Effector memory CD8-positive, alpha-beta T cell (primary cell): ENCODE measurements at places on chromosomes 3 and 15.

- H3K27me3 ChIP-seq: peaks cover 48% of the 10 kb centered on the region
- DNase-seq: no peak
- no peaks in the 10 kb centered on the region for H3K36me3 ChIP-seq
- no peaks in the 10 kb centered on the region for H3K4me1 ChIP-seq
- no peak overlapping the region for H3K27ac ChIP-seq
Measured at GRCh38 chr15:83323296-83323711, 38.8 kb upstream of the BNC1 start.

- peaks cover 9% of the 10 kb centered on the region for H3K27me3 ChIP-seq
- H3K27ac ChIP-seq: peak overlapping the region; percentile 58
- no peak for DNase-seq
- peaks cover 10% of the 10 kb centered on the region for H3K4me1 ChIP-seq
- no peak overlapping the region for H3K4me3 ChIP-seq
- H3K36me3 ChIP-seq: peaks cover 40% of the 10 kb centered on the region
Measured at GRCh38 chr3:9701006-9701405, 2.6 kb upstream of the CPNE9 start.

DNA sequence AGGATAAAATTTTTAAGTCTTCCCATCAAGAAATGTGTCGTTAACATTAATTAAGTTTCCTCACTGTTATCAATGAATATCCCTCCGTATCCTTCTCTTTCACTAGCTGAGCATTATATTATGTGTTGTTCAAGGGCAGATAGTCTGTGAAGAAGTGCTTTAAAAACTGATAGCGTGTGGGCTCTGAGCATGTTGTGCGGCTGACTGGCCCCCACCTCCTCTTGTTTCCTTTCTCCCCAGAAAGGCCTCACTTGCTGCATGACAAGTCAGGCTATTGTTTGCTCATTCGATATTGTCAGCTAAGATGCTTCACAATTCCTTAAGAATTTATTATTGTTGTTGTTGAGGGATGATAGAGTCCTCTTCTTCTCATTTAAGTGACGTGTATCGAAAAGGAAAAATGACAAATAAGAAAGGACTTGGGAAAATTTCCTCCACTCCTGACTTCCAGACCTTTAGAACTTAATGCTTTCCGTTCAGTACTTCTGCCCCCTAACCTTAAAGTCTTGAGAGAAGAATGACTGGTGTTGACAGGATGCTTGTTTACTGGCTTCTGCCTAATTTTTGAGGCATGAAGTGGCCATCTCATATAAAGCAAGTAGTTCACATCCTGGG lies 298.3 kb downstream of the LPP start:
- no peak overlapping the region for H3K27ac ChIP-seq
- H3K4me3 ChIP-seq: no peak overlapping the region
- H3K36me3 ChIP-seq: peaks cover 8% of the 10 kb centered on the region
- no peaks in the 10 kb centered on the region for H3K27me3 ChIP-seq
- peaks cover 12% of the 10 kb centered on the region for H3K4me1 ChIP-seq

DNA sequence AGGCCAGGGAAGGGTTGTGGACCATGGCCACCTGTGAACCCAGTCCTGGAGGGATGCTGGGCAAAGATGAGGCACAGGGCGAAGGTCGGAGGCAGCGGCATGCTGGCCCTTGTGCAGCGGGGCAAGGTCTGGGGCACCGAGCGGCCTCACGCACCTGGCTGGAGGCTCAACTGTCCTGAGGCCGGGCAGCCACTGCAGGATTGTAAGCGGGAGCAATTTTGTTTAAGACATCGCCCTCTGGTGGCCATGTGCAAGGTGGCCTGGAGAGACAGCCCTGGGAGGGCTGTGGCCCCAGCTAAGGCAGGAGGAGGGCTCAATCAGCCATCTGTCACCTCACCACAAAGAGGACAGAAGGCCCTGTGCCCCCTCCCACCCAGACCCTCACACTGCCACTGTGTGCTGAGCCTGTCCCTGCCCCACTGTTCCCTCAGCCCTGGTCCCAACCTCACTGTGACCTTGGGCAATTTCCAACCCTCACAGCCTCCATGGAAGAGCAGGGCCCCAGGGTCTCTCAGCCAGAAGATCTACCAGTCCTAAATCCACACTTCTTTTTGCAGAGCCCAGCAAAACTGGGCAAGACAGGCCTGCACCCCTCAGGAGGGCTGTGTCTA lies 46.2 kb downstream of the TPRA1 start:
- no peak overlapping the region for H3K4me3 ChIP-seq
- peak; percentile 57 for DNase-seq
- H3K27ac ChIP-seq: no peak overlapping the region
- peaks cover 16% of the 10 kb centered on the region for H3K4me1 ChIP-seq

GRCh38 chr3:46729038-46729437 lies 11.4 kb upstream of the PRSS50 start:
- no peak overlapping the region for H3K4me3 ChIP-seq
- no peak overlapping the region for H3K27ac ChIP-seq
- DNase-seq: no peak
- no peaks in the 10 kb centered on the region for H3K4me1 ChIP-seq
- no peaks in the 10 kb centered on the region for H3K36me3 ChIP-seq
